IPS DF 19.7 (cell line): ENCODE measurements at places on chromosomes 13 and 19.

DNA sequence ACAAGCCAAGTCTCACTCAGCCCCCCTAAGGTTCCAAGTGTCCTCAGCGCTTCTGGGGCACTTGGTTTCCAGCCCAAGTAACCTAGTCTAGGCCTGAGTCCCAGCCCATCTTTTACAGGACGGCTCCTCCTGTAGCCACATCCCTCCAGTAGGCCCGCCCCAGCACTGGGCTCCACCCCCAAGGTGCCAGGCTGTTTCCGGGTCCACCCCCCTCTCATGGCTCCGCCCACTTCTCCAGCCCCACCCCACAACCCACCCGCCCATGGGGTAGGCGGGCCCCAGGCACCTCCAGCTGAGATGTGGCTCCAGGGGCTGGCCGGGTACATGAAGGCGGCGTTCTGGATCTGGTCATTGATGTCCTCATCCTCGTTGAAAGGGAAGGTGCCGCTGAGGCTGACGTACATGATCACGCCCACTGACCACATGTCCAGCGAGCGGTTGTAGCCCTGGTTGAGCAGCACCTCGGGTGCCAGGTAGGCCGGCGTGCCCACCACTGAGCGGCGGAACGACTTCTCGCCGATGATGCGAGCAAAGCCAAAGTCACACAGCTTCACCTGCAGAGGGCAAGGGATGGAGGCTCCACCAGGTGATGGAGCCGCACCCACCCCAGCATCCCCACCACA lies 17.2 kb upstream of the DACT3 start:
- no peak for DNase-seq

- no peak for DNase-seq
Observed at GRCh38 chr13:73230716-73231115, 171.9 kb downstream of the KLF5 start.

GRCh38 chr13:50685491-50685890 lies 158.0 kb downstream of the DLEU7 start:
- no peak for DNase-seq

DNA sequence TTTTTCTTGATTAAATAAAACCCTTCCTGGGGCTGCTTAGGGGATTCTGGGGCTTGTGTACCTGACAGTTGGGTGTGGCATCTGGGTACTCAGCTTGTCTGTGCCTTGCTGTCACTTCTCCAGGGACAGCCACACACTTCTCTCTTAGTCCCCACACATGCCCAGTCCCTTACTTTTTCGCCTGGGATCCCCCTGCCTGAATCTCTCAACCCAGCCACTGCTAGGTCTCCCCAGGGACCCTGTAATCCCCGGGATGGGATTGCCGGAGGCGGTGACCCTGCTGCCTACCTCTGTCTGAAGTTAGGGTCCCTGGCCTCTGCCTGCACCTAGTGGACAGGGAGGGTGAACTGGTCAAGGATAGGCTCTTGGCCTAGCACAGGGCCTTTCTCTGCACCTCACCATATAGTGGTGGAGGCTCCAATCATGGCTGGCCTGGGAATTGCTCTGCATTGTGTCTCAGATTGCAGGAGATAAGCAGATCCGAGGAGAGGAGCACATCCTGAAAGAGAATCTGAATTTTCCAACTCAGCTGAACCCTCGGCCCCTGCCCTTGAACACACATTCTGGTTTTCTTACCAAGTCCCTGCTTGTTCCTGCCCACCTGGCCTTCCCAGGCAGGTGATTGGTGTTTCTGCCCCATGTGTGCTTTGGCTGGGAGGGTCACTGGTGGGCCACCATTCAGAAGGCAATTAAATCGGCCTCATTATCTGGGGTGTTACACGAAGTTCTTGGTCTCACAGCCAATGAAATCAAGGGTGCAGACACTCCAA lies 8.7 kb upstream of the ZNF492 start:
- DNase-seq: no peak

GRCh38 chr19:39236527-39236926 lies 8.3 kb downstream of the IFNL3 start:
- DNase-seq: no peak

- DNase-seq: no peak
Observed at GRCh38 chr13:26185720-26186117, 36.4 kb downstream of the RNF6 start.

DNA sequence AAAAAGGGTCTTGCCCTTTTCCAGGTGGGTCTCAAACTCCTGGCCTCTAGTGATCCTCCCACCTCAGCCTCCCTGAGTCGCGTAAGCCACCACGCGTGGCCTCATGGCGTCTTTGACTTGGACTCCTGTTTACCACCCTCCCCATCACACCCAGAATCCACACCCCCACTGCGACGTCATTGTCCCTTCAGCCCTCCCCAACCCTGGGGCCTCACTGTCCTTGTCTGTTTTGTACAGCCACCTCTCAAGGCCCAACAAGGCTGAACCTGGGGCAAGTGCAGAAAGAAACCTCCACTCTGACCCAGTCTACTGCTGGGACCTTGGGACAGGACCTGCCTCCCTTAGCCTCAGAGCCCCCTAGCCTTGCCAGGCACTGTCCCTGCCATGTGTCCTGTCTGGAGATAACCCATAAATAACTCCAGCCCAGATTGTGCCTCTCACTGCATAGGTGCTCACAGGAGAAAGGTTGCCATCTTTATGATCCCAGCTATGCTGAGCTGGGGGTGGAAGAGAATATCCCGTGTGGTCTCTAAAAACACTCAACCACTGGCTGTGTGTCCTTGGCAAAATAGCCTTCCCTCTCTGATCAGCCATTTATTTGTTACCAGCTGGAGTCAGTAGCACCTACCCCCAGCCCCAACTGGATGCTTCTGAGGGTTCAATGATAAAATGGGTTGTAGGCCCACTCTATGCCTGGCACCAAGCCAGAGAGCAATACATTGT lies 1.8 kb upstream of the IFI30 start:
- no peak for DNase-seq

GRCh38 chr19:11018179-11018578 lies 57.3 kb downstream of the SMARCA4 start:
- no peak for DNase-seq

DNA sequence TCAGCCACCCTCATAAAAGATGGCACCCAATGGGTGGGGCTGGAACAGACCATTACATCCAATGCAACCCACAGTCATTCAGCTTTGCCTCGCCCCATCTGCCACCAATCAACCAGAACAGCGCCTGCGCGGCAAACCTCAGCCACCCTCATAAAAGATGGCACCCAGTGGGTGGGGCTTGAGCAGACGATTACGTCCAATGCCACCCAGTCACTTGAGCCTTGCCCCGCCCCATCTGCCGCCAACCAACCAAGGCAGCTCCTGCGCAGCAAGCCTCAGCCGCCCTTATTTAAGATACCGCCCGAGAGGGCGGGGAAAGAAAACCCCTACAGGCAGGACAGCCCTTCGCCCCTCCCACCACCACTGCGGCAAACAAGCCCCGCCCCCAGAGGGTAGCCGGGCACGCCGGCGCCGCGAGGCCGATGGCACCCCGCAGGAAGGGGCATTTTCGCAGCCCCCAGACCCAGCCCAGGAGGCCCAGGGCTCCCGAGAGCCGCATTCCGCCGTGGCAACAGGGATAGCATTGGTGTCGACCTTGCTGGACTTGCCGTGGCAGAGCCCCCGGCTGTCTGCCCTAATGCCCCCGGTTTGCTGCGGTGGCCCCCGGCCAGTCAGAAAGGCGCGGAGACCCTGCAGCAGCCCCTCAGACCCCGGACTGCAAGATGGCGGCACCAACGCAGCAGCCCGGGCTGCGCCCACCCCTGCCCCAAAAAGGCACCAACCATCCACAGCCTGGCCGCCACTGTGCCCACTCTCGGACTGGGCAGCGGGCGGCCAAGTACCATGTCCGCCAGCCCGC lies 675 bp downstream of the PEG3 start:
- no peak for DNase-seq

DNA sequence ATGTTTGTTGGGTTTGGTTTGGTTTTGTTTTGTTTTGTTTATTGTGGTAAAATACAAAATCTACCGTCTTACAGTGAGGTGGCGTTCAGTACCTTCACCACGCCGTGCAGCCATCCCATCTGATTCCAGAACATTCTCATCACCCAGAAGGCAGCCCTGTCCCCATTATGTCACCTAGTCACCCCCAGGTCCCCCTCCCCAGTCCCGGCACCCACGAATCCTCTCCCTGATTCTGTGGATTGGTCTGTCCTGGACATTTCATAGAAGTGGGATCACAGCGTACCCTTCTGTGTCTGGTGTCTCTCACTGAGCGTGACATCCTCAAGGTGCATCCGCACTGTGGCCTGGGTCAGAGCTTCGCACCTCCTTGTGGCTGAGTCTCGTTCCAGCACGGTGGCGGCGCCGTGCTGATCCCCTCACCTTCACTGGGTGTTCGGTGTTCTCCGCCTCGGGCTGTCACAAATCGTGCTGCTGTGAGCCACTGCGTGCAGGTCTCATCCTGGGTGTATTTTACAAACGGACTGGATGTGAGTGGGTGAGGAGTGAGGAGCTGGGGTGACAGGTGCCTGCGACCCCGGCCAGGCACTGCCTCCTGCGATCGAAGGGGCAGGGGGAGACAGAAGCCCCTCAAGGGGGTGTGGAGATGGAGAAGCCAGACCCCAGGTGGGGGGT lies 580 bp upstream of the TEKTIP1 start:
- DNase-seq: no peak

- no peak for DNase-seq
Observed at GRCh38 chr13:83975655-83976165, 93.4 kb upstream of the SLITRK1 start.

- no peak for DNase-seq
Observed at GRCh38 chr19:49574206-49574755, 6.1 kb downstream of the NOSIP start.
